ENCODE measurements at places on chromosomes 3 and 15.

DNA sequence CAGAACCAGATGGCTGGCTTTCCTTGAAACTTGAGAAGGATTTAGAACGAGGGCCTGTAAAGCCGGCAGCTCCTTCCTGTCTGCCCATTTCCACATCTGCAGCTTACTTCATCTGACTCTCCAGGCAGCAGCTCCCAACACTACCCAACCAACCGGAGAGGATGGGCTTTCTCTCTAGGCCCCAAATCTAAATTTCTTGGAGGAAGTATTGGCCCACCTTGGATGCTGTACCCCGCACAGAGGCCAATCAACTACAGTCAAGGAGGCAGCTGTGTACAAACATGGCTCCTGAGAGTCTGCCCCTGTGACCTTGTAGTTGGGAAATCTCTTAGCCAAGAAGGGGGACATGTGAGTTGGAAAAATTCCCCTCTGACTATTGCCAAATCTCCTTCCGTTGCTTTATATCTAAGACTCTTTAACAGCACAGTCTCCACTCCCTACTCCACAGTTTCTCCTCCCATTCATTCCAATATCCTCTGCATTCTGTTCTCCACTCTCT, 8.0 kb upstream of the ACAP2 start:
- DNase-seq: no peak

DNA sequence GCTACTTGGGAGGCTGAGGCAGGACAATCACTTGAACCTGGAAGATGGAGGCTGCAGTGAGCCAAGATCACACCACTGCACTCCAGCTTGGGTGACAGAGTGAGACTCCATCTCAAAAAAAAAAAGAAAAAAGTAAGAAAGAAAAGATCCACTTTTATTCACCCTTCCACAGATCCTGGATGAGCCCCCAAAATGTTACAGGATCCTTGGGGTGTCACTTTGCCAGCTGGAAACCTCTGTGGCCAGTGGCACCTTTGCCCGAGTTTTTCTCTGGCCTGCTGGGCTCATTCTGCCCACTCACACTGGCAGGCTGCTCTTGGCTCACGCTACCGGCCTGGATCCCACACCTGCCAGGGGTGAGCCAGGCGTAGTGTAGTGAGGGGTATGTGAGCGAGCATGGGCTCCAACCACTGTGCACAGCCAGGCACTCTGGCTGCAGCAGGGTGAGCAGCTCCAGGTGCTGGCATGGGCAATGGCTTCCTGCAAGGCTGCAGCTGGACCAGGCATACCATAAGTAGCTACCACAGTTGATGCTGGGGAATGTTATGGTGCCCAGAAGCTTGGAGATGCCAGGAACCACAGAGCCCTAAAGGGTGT, 57.8 kb upstream of the C15orf39 start:
- DNase-seq: no peak

GRCh38 chr3:46538803-46539442, 27.2 kb downstream of the LRRC2 start:
- DNase-seq: no peak

DNA sequence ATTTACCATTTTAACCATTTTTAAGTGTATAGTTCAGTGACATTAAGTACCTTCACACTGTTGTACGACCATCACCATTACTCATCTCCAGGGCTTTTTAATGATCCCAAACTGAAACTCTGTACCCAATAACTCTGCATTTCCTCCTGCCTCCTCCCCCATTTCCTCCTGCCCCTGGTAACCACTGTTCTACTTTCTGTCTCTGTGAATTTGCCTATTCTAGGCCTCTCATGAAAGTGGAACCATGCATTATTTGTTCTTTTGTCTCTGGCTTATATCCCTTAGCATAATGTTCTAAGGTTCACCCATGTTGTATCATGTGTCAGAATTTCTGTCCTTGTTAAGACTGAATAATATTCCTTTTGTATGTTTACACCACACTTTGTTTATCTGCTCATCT, 154.2 kb downstream of the MECOM start:
- DNase-seq: no peak

DNA sequence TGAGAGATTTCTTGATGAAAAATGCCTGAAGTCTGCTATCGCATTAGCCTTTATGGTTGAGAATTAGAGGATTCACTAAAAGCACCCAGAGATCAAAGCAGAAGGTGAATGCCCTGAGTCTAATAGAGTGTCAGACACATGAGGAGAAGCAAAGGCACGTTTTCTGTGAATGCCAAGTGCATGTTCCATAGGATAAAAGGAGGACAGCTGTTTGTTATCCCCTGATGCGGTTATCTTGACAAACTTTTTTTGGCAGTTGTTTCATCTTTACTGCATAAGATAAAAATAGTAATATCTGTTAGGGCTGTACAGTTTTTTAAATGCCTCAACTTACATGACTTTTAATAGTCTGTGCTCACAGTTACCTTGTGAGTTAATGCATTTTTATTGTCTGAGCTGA, 65.3 kb upstream of the CD96 start:
- DNase-seq: no peak

- DNase-seq: no peak
Observed at GRCh38 chr3:152392272-152392880, 123.6 kb downstream of the MBNL1 start.

DNA sequence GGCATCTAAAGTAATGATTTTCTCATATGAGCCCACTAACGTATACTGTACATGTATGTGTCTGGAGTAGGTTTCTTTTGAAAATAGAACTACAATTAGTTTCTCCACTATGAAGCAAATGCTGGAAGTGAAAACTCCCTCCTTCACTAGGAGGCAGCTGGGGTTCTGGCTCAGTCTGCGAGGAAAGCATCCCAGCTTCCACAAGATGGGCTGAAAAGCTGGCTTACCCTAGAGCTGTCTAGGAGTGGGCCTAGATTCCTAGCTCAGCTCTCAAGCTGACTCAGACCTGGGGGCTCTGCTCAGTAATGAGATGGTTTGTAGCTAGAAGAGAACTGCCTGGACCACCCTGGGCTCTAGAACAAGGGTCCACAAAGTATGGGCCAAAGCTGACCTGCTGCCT, 268.3 kb downstream of the THRB start:
- DNase-seq: no peak
